Neural crest cell (in vitro differentiated cells): ENCODE measurements at places on chromosomes 5 and 9. TPM values are rescaled to one million over a fixed set of nuclear protein-coding genes. Genes with fewer than 3 reads are reported as not detected.

DNA sequence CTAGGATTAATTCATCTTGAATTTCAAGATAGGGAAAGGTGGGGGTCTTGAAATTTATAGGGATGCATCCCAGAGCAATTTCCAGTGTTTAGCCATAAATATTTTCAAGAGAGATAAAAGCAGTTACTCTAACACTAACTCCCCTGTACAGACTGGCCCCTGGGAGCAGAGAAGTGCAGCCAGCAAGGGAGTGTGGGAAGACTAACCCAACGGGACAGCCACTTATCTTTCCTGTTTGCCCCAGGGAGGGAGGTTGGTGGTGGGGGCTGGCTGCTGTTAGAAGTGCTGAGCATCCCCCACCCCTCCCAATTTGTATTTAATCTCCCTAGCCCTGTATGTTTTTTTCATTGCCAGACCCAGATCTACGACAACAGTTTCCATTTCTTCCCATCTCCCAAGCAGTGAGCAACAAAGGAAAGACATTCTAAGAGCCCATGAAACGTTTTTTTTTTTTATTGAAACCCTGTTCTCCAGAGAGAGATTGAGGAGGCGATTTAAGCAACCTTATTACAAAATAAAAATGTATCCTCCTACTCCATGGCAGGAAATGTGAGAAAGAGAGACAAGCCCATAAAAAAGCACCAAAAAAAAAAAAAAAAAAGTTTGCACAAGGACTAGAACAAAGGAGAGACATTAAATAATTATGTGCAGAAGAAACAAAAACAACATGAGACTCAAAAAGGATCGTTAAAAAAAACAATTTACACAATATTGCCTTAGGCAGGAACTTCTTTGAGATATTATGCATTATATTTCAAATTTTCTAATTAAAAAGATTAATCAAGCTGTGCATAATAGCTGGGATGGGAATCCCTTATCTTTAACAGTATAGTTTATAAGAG lies 343.4 kb downstream of the ARHGEF28 start:
- no peak for DNase-seq

DNA sequence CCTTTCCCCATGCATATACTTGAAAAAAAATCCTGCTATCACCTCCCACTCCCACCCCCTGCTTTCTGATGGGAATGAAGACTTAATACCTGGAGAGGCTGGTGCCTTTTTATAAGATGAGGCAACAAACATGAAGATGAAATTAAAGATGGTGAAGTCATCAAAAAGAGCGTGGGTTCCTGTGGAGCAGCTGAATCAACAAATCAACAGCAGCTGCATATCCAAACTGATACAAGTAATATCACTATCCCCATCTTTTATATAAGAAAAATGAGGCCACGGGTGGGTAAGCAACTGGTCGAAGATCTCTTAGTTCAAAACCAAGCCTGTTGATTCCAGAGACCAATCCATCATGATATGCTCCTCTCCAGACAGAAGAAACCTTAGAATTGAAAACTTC lies 268.5 kb downstream of the ENC1 start:
- no peak for DNase-seq

DNA sequence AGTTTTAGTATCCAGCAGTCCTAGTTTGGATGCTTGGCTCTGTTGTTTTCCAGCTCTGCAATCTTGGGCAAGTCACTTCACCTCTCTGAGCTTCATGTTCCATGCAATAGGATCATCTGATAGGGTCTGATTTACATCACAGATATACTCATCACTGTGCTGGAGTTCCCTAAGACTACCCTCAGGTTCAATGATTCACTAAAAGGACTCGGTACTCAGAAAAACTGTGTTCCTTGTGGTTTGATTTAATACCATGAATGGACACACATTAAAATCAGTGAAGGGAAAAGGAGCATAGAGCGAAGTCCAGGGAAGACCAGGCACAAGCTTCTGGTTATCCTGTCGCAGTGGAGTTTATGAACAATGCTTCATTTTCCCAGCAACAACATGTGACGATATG lies 119.9 kb upstream of the EFNA5 start:
- no peak for DNase-seq

DNA sequence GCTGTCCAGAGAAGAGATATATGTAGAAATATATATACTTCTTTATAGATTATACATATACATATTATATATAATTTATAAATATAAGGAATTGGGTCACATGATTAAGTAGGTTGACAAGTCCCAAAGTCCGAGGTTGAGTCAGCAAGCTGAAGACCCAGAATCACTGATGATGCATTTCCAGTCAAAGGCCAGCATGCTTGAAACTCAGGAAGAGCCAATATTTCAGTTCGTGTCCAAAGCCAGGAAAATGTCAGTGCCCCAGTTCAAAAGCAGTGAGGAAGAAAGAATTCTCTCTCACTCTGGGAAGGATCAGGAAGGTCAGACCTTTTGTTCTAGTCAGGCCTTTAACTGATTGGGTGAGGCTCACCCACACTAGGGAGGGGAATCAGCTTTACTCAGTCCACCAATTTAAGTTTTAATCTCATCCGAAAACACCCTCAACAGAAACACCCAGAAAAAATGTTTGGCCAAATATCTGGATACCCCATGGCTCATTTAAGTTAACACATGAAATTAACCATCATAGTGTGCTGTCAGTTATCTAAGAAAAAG lies 42.0 kb upstream of the LVRN start:
- DNase-seq, result no peak

DNA sequence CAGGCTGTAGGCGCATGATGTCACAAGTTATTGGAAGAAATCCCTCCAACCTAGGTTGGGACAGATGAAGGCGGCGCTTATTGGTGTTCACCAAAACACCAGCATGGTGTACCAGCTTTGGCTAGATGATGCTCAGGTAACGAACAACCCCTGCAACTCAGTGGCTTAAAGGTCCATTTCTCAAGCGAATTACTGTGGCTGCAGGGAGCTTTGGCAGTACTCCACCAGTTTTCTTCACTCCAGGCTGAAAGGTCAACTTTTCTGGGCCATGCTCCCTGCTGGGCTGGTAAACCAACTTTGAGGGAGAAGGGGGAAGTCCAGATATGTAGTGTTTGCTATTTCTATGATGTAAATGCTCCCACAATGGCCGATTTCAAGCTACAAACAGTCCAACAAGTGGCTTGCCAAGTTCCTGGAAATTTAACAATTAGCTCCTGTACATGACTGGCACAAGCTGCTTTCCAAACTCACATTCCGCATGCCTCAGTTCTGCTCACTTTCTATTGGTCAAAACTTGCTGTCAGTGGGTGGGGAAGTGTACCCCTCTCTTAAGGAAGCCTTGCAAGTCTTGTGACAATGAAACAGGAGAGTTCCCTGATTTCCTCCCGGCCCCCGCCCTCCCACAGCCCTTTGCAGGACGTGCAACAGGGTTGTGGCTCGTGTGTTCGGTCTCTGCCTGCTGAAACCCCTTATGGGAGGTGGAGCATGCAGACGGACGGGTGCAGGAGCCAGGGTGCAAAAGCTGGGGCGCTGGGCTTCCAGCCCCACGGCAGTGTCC lies 588 bp upstream of the ZBED3 start:
- DNase-seq, result no peak

GRCh38 chr9:36997414-36997813 lies 36.7 kb downstream of the PAX5 start:
- DNase-seq, result no peak

DNA sequence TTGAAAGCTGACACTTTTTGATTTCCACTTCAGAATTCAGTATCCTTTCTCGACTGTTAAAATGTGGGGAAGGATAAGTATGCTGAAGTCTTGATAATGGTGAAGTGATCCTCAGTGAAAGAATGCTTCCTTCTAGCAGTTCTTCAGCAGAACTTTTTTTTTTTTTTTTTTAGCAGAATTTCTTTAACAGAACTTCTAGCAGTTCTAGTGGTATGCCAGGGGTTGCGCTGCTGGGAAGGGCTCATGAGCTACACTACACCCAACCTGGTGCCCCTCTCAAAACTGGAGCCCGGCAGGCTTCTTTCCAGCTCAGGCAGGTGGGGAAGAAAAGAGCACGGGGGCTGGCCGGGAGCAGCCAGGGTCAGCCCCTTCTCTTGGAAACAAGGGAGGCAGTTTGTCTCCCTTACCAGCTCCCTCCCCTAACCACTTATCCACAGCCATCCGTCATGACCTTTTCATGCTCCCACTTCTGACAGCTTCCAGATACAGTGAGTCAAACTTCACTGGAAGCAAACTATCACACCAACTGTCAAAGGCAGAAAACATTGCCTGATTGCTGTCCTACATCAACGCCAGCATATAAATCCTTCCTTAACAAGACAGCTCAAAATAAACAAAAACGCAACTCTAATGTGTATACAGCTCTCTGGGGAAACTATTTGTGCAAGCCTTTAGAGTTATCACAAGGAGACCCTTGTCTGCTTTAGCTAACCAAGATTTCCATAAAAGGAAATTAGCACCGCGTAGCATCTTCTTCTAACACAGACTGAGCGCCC lies 211.5 kb downstream of the GAPVD1 start:
- DNase-seq, result no peak

- DNase-seq, result no peak
Observed at GRCh38 chr5:20654746-20655145, 666.7 kb upstream of the CDH18 start.

GRCh38 chr5:144369006-144369405 lies 198.3 kb downstream of the KCTD16 start:
- DNase-seq, result no peak

GRCh38 chr9:29865764-29866313 lies 2292.6 kb upstream of the C9orf72 start:
- no peak for DNase-seq

DNA sequence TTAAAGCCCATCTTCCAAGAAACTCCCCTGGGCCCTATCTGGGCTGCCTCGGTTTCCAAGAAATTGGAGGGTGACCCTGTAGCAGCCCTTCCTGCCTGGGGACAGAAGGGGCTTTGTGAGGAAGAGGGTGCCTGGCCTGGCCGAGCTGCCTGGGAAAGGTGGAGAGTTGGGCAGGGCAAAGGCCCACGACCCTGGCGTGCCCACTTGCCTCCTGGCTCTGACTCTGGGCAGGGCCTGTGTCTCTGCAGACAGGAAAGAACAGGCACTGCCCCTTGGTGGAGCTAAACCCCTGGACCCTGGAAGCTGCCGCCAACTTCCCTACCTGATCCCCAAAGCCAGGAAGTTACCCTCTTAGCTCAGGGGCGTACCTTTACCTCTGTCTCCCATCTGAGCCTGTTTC lies 149.3 kb downstream of the RGS3 start:
- no peak for DNase-seq

DNA sequence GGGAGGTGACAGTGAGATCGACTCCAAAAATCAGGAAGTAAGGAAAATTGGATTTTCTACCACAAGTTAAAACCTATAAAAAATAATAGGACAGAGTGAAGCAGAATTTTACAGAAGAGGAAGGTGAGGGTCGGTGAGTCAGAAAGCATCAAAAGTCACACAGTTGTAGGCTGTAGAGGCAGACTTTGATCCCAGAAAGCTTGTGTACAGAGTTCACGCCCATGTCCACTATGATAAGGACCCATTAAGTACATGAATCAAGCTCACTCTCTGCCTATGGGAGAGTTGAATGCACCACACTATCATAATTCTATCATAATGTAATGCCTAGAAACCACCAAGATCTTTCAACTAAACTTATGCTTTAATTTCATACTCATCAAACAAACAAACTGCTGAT lies 291.2 kb downstream of the PRELID2 start:
- DNase-seq, result no peak

DNA sequence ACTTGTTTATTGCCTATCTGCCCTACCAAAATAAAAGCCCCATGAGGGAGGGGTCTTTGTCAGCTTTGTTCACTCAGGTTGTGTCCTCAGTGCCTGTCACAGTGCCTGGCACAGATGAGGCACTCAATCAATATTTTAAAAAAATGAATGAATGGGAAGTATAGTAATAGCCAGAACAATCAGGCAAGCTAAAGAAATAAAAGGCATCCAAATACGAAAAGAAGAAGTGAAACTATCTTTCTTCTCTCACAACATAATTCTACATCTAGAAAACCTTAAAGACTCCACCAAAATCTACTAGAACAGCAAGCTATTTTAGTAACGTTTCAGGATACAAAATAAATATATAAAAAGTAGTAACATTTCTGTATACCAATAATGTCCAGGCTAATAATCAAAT lies 37.8 kb upstream of the C5orf63 start:
- DNase-seq, result no peak

DNA sequence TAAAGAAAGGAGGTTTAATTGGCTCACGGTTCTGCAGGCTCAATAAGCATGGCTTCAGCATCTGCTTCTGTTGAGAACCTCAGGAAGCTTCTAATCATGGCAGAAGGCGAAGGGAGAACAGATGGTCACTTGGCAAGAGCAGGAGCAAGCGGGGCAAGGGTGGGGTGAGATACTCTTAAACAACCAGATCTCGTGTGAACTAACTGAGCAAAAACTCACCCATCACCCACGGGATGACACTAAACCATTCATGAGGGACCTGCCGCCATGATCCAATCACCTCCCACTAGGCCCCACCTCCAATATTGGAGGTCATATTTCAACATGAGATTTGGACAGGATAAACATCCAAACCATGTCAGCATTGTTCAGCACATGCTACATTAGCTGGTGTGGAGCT lies 89.1 kb upstream of the HAND1 start:
- no peak for DNase-seq

GRCh38 chr5:151195622-151196021 lies 28.3 kb downstream of the CCDC69 start:
- DNase-seq, result no peak

GRCh38 chr9:35827486-35827885 lies 1.0 kb downstream of the FAM221B start:
- DNase-seq, result no peak

The CARTPT gene
- not detected in 2 replicates for total RNA-seq

The KCTD16 gene
- total RNA-seq, result 0.37 and 0.52 TPM in 2 replicates

The DNM1 gene
- 84.0 and 87.2 TPM in 2 replicates for total RNA-seq

The CDH10 gene
- total RNA-seq, result 4.8 TPM in 2 replicates

The ZBED3 gene
- total RNA-seq, result 12.1 and 12.2 TPM in 2 replicates

The GGTA1 gene
- not detected in 2 replicates for total RNA-seq

The MZB1 gene
- 0.25 and 0.30 TPM in 2 replicates for total RNA-seq

The C9 gene
- not detected in 2 replicates for total RNA-seq
